Stimulated activated naive CD8-positive, alpha-beta T cell treated with anti-CD3 and anti-CD28 coated beads, Interleukin-15, Interleukin-2, amounts not matched to agents 100 U/mL and 50 U/mL, for 24 hours (primary cell): ENCODE measurements at places on chromosomes 5 and 9.
A peak's percentile ranks its signal among the peaks of the same experiment; 100 is the strongest.

DNA sequence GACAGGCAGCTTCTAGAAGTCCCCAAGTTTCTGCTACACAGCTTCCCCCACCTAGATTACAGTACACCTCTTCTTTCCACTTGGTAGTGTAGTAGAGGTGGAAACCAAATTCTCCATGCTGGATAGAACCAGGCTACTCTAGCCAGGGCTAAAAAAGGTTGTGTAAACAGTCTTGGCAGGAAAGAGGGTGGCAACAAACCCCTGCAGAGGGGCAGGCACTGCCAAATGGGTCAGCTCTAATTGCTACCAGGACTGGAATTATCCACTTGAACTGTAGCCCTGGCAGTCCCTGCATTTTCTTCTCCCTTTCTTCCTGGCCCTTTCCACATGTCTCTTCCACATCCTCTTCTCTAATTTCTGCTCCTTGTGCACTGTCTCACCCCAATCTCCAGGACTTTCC is 24.8 kb downstream of the RANBP3L start:
- DNase-seq = no peak

DNA sequence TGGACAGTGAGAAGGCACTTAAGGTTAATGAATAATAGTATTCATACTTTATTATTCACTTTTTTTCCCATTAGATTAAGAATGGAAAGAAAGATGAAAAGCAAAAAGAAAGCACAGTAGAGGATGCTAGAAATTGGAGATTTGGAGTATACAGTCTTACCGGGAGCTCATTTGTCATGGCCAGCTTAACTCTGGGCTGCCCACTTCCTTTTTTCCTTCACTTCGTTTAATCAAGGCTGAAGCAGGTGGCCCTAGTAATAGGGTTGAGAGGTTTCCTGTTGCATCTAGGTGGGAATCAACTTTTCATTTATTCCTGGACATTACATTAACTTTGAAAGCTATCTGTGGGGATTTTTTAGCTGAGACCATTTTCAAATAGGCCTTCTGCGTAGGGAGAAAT is 57.0 kb upstream of the MEGF10 start:
- DNase-seq = no peak

DNA sequence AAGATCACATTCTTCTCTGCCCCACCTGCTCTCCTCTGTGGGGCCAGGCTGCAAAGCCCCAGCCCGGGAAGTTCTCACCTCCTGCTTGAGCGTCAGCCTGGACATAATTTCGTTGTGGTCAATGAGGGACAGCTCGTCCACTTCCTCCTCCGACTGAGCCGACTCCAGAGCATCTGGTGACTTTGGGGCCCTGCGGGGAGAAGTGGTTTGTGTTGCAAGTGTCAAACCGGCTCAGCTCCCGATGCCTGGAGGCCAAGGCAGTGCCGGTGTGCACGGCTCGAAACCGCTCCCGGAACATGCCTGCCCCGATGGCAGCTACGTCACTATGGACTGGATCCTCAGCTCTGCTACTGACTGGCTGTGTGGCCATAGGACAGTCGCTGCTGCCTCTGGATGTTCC is 52.8 kb downstream of the PRRT1B start:
- DNase-seq = no peak

DNA sequence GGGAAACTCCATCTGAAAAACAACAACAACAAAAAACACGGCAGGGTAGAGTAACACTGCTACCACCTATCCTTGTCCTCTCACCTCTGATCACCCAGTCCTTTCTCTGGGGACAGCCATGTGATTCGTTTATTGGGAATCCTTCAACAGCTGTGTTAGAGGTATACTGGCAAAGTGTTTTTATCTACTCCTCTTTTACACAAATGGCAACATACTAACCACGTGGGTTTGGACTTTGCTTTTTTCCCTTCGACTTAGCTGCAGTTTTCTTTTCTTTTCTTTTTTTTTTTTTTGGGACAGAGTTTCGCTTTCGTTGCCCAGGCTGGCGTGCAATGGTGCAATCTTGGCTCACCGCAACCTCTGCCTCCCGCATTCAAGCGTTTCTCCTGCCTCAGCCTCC is 11.2 kb upstream of the SET start:
- DNase-seq = no peak

DNA sequence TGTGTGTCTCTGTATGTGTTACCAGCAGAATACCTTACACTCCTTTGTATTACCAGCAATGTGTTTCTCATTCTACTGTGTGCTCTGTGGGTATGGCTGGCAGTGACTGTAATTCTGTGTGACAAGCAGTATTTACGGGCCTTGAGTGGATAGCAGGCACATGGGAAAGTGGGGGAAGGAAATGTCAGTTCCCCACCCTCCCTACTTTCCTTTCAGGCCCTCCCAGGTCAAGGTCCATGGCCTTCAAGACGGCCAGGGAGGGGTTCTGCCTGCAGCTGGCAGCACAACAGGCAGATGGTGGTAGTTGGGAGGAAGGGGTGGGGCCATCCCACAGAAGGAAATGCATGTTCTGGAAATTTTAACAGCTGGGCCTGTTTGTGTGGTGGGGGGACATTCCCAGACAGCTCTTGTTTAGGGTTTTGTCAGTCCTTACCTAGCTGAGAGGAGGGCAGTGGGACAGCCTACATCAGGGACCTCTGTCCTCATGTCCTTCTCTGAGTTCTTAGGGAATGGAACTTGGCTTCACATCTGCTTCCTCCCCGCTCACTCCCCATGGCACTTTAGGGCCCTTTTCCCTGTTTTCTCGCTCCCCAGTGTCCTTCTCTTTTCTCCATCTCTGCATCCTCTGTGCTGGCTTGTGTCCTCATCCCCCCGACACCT is 14.6 kb upstream of the TNIP1 start:
- DNase-seq = no peak

- DNase-seq = peak; percentile 26
Measured at GRCh38 chr5:42423285-42424165, at the start of gene GHR. Gene GHR (plus strand): TSS chr5:42423439. CDS start chr5:42565875, 142,436 bp downstream.

DNA sequence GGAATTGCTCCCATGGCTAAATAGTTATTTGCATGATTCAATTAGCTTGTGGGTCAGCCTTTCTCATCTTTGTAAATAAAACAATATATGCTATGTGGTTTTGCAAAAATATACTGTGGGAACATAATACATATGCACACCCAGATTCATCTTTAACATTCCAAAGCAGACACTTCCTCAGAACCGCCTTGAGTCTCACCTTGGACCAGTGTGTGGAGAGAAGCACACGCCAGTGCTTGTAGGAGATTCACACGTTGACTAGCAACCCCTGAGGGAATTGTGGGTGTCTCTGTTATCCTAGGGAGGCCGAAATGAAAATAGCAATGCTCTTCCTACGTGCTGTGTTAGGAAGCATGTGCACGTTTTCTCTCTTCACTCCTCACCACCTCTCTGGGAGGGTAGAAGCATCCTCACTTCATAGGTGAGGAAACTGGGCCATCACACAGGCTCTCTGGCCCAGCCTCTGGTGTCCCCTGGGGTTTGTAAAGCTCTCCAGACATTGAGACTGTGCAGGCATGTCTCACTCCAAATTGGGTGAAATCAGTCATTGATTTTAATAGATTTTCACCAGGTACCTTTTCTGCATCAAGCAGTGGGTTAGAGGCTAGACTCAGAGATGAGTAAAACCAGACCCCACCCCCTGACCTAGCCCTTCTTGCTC is 221.7 kb downstream of the PBX3 start:
- no peak for DNase-seq

DNA sequence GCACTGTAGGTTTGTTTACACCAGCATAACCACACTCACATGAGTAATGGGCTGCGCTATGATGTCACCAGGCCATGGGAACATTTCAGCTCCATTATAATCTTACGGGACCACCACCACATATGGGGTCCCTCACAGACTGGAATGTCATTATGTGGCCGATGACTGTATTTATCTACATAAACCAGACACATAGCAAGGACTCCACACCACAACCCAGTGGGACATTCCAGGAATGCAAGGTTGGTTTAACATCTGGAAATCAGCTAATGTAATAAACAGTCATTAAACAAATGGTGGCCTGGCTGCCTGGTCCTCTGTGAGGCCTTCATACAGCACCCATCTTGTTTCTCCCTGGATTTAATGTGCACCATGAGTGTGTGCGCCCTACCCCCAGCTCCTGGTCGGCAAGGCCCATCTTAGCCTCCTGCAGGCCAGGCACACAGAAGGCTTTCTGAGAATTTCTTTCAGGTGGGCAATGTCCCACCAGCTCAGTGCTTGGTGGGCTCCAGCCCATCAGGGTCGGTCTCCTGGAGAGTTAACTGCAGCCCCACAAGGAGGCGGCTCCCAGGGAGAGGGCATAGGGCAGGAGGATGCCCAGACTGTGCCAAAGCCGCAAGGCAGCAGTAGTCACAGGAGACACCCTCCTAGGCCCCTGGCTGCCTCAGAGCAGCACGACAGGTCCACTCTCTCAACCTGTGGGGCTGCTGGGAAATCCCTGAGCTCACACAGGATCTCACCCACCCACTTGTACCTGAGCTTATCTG is 35.9 kb upstream of the SARDH start:
- no peak for DNase-seq
